Activated CD4-positive, alpha-beta T cell treated with anti-CD3 and anti-CD28 coated beads, Interleukin-2, amount 10 ng/mL, durations not matched to agents 24 days and 14 days (primary cell): ENCODE measurements at places on chromosomes 5 and 9. TPM values are rescaled to one million over a fixed set of nuclear protein-coding genes. Genes with fewer than 3 reads are reported as not detected.

TMC1 gene
- not detected in 2 replicates for total RNA-seq

GRCh38 chr5:40507095-40507494 is 172.6 kb upstream of the PTGER4 start:
- DNase-seq = no peak
- H3K4me3 ChIP-seq = no peak overlapping the region
- H3K36me3 ChIP-seq = no peaks in the 10 kb centered on the region
- H3K4me1 ChIP-seq = peaks cover 3% of the 10 kb centered on the region
- no peaks in the 10 kb centered on the region for H3K27me3 ChIP-seq
- no peak overlapping the region for H3K27ac ChIP-seq

GRCh38 chr9:87909310-87910041 is 8.3 kb upstream of the SPATA31C1 start:
- no peak overlapping the region for H3K27ac ChIP-seq
- no peak for DNase-seq
- H3K36me3 ChIP-seq = no peaks in the 10 kb centered on the region
- no peaks in the 10 kb centered on the region for H3K27me3 ChIP-seq
- H3K4me1 ChIP-seq = no peaks in the 10 kb centered on the region
- H3K4me3 ChIP-seq = no peak overlapping the region

C1QTNF2 gene
- total RNA-seq = not detected in 2 replicates

CEP72 gene
- total RNA-seq = 33.2 and 36.0 TPM in 2 replicates
